Naive B cell (primary cell): ENCODE measurements at places on chromosomes 4 and X.

GRCh38 chr4:150104404-150105027, 26.3 kb downstream of the DCLK2 start:
- no peaks in the 10 kb centered on the region for H3K36me3 ChIP-seq
- no peaks in the 10 kb centered on the region for H3K27me3 ChIP-seq
- H3K4me3 ChIP-seq: no peak overlapping the region
- H3K27ac ChIP-seq: no peak overlapping the region
- no peaks in the 10 kb centered on the region for H3K4me1 ChIP-seq

GRCh38 chrX:132716006-132716405, 227.2 kb upstream of the MBNL3 start:
- H3K36me3 ChIP-seq: no peaks in the 10 kb centered on the region
- no peak for DNase-seq
- no peak overlapping the region for H3K4me3 ChIP-seq
- peaks cover 7% of the 10 kb centered on the region for H3K27me3 ChIP-seq
- no peak overlapping the region for H3K27ac ChIP-seq

- no peak overlapping the region for H3K27ac ChIP-seq
- no peak overlapping the region for H3K4me3 ChIP-seq
Observed at GRCh38 chrX:30253257-30253656, 6.3 kb downstream of the MAGEB1 start.

GRCh38 chr4:139828966-139829664, 163.5 kb downstream of the MGST2 start:
- no peak for DNase-seq
- H3K27me3 ChIP-seq: no peaks in the 10 kb centered on the region
- no peak overlapping the region for H3K4me3 ChIP-seq
- H3K4me1 ChIP-seq: peaks cover 13% of the 10 kb centered on the region
- H3K27ac ChIP-seq: peak overlapping the region; percentile 27

DNA sequence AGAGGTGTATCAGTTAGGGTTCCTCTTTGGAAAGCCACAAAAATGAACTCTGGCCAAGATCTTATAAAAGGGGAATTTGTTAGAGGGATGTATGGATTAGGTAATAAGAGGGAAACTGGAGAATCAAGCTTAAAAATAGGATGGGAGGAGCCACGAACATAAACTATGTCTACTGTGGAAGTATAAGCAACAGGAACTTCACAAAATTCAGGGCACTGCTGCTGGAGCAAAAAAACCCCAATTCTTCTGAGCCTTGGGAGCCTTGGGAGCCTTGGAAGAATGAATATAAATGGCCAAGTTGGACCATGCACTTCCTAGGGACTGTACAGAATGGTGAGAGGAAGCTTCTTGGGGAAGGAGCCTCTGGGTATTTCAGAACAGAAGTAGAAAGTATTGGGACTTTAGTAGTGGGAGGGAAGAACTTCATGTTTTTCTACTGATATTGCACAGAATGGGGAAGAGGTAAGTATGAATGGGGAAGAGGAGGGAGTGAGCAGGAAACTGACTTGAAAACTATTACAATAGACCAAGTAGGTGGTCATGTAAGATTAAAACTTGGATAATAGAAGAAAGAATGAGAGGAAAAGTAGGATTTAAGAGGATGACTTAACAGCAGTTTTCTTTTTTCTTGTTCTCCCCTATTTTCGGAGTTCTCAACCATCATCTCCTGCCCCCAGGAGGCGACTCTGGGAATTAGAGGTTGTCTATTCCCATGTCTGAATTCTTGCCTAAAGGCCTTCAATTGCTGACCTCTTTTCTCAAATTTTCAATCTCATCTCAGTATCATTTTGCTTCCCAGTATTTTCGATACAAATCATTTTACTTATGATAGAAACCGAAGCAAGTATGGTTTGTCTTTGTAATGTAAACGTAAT, 44.4 kb upstream of the TAPT1 start:
- no peak overlapping the region for H3K4me3 ChIP-seq
- no peaks in the 10 kb centered on the region for H3K36me3 ChIP-seq
- peak overlapping the region; percentile 68 for H3K27ac ChIP-seq
- H3K27me3 ChIP-seq: no peaks in the 10 kb centered on the region
- DNase-seq: no peak
- peaks cover 31% of the 10 kb centered on the region for H3K4me1 ChIP-seq

- H3K36me3 ChIP-seq: peaks cover 13% of the 10 kb centered on the region
- H3K27ac ChIP-seq: peak overlapping the region; percentile 99
- peak overlapping the region; percentile 95 for H3K4me3 ChIP-seq
- DNase-seq: peak; percentile 62
Observed at GRCh38 chr4:10117359-10118047, 904 bp upstream of the WDR1 start.

GRCh38 chr4:140004922-140005627, 148.9 kb downstream of the MAML3 start:
- H3K27me3 ChIP-seq: no peaks in the 10 kb centered on the region
- H3K4me3 ChIP-seq: no peak overlapping the region
- no peak overlapping the region for H3K27ac ChIP-seq
- H3K36me3 ChIP-seq: no peaks in the 10 kb centered on the region

- no peaks in the 10 kb centered on the region for H3K36me3 ChIP-seq
- DNase-seq: no peak
- H3K27ac ChIP-seq: no peak overlapping the region
- no peak overlapping the region for H3K4me3 ChIP-seq
- no peaks in the 10 kb centered on the region for H3K27me3 ChIP-seq
- no peaks in the 10 kb centered on the region for H3K4me1 ChIP-seq
Observed at GRCh38 chr4:118225511-118225910, 127.3 kb downstream of the PRSS12 start.

- no peaks in the 10 kb centered on the region for H3K27me3 ChIP-seq
- H3K27ac ChIP-seq: no peak overlapping the region
- H3K4me1 ChIP-seq: peaks cover 22% of the 10 kb centered on the region
- DNase-seq: no peak
Observed at GRCh38 chrX:46957297-46957696, 45.1 kb downstream of the JADE3 start.

GRCh38 chr4:41744572-41745291, 3.8 kb downstream of the PHOX2B start:
- H3K27ac ChIP-seq: no peak overlapping the region
- DNase-seq: no peak
- H3K4me3 ChIP-seq: peak overlapping the region; percentile 22
- H3K4me1 ChIP-seq: no peaks in the 10 kb centered on the region
- H3K27me3 ChIP-seq: peaks cover 71% of the 10 kb centered on the region

GRCh38 chr4:75637176-75637575, 6.8 kb upstream of the CDKL2 start:
- H3K4me3 ChIP-seq: no peak overlapping the region
- no peak overlapping the region for H3K27ac ChIP-seq
- no peaks in the 10 kb centered on the region for H3K36me3 ChIP-seq
- no peaks in the 10 kb centered on the region for H3K4me1 ChIP-seq
- no peak for DNase-seq

GRCh38 chr4:15784959-15785634, 7.0 kb downstream of the CD38 start:
- DNase-seq: peak; percentile 73
- H3K36me3 ChIP-seq: peaks cover 11% of the 10 kb centered on the region
- H3K27me3 ChIP-seq: no peaks in the 10 kb centered on the region
- H3K4me1 ChIP-seq: peaks cover 62% of the 10 kb centered on the region
